ENCODE measurements at places on chromosomes 16 and 17. TPM values are rescaled to one million over a fixed set of nuclear protein-coding genes. Genes with fewer than 3 reads are reported as not detected.

DNA sequence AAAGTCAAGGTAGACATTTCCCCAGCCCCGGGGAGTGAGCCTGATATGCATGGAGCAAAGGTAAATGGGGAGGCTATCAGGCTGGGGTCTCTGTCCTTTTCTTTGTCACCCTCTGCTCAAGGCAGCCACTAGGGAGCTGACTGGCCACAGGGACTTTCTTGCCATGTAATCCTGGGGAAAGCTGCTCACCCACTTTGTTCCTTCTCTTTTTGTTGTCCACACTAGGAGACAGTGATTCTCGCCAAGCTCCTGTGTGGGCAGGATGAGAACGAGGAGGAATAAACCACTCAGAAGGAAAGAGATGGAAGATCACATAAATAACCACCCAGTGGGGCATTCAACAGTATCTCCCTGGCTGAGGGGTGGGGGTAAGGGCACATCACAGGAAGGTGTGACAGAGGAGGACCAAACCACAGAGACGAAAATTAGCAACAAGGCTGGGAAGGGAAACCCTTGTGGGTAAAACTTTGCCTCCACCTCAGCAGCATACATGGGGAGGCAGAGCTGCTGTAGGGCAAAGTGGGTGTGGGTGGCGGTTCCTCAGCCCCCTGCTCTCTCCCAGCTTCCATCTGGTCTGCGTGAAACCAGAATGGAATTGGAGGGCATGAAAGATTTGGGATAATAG is 26.2 kb upstream of the CCL1 start:
- H3K27me3 ChIP-seq = peaks cover 19% of the 10 kb centered on the region
- no peak for ATAC-seq
- no peak overlapping the region for H3K4me3 ChIP-seq

GRCh38 chr17:78992542-78993212 is 13.0 kb upstream of the LGALS3BP start:
- ATAC-seq = no peak
- no peak overlapping the region for H3K27ac ChIP-seq
- no peak overlapping the region for H3K4me3 ChIP-seq
- no peaks in the 10 kb centered on the region for H3K36me3 ChIP-seq
- H3K27me3 ChIP-seq = no peaks in the 10 kb centered on the region

- H3K27ac ChIP-seq = no peak overlapping the region
- H3K27me3 ChIP-seq = peaks cover 65% of the 10 kb centered on the region
- H3K4me1 ChIP-seq = no peaks in the 10 kb centered on the region
- ATAC-seq = no peak
- no peaks in the 10 kb centered on the region for H3K36me3 ChIP-seq
Measured at GRCh38 chr16:54171626-54172537, 114.7 kb downstream of the IRX3 start.

DNA sequence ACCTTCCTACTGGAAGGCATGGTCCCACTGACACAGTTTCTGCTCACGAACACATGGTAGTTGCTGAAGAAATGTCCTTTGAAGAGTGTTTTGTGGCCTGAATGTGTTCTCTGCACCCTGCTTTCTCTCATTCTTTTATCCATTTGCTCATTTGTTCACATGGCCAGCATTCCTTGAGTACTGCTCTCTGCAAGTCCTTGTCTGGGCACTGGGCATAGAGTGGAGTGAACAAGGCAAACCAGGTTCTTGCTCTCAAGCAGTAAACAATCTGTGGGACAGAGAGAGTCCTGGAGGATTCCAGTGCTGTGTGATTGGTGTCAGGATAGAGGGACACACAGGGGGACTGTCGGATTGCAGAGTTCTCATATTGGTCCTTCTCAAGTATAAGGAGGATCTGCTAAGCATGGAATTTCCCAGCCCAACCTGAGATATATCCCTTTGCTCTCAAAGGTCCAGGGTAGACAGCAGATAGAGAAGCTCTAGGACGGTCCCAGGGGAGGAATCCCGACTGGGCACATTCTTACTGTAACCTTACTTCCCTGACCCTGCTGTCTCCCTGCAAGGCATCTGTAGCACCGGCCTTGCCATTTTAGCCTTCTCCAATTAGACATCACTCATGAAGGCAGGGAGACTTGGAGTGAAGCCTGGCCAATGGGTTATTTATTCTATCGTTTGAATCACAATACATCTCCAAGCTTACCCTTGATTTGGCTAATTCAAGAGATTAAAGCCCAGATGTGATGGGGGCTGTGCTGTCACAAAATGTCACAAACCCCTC is 32.3 kb downstream of the ARL4D start:
- H3K27me3 ChIP-seq = no peaks in the 10 kb centered on the region
- peak overlapping the region; percentile 41 for H3K27ac ChIP-seq
- H3K4me1 ChIP-seq = no peaks in the 10 kb centered on the region
- no peaks in the 10 kb centered on the region for H3K36me3 ChIP-seq
- ATAC-seq = no peak

The PVALEF gene
- not detected for total RNA-seq
